ENCODE measurements at places on chromosomes 16 and 17.

- peak; percentile 85 for DNase-seq
These were observed 23.1 kb upstream of the MEIOB start for GRCh38 chr16:1895068-1895467.

- DNase-seq, result no peak
These were observed 6.5 kb upstream of the ATXN7L3 start for GRCh38 chr17:44205962-44206824.

- DNase-seq, result no peak
These were observed 115.5 kb downstream of the ABCC1 start for GRCh38 chr16:16064874-16065384.

GRCh38 chr16:12009922-12010321 is 33.4 kb downstream of the SNX29 start:
- DNase-seq, result no peak

DNA sequence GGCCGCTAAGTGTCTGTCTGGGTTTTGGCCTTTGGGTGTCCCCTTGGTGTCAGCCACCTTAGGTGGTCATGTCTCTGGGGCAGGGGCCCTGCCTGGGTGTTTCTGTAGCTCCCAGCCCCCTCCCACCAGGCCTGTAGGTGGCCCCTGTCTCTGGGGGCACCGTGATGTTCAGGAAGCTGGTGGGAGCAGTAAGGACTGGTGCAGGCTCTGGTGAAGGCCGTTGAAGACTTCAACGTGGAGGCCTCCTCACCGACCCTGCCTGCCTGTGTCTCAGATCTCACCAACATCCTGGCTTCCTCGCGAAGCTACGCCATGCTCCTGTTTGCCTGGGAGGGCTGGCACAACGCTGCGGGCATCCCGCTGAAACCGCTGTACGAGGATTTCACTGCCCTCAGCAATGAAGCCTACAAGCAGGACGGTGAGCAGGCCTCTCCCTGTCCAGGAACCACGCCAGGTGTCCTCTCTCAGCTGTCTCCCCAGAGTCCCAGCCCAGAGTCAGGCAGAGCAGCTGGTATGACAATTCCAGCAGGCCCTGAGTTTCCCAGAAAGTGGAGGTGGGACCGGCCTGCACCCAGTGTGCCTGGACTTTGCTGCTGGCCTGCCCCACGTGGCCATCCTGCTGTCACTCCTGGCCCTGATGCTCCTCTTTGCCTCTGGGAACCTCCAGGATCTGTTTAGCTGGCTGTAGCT is 2.8 kb downstream of the ACE start:
- no peak for DNase-seq

- DNase-seq, result peak; percentile 68
These were observed 57.2 kb upstream of the CIBAR2 start for GRCh38 chr16:85169333-85170065.

- no peak for DNase-seq
These were observed 39.3 kb downstream of the ENGASE start for GRCh38 chr17:79113699-79114457.

DNA sequence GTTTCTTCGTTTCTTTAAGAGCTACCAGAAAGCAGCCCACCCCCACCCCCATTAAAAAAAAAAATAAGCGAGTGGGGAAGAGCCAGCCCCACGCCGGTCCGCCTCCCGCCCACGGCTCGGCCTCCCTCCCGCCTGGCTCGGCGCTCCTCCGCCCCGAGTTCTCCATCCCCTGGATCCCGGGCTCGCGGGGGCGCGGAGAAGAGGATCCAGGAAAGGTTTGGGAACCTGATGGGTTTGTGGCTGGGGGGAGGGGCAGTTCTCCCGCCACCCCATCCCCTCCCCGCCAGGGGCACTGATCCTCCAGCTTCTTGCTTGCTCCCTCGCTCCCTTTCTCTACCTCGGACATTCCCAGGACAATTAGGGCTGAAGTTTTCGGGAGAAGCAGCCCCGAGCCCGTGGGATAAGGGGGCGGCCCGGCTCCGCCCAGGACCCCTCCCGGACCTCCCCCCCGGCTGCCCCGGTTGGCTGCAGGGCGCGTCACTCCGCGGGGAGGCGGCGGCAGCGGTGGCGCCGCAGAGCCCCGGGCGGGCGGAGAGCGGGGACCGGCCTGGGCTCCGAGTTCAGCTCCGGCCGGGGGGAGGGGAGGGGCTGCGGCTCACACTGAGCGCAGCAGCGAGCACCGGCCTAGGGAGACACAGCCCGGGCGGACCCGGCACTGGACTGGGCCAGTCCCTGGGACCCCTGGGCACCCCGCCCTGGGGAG is 1.0 kb upstream of the SALL1 start:
- peak; percentile 61 for DNase-seq

- DNase-seq, result peak; percentile 19
These were observed 414 bp downstream of the NARF start for GRCh38 chr17:82458885-82459424.

- no peak for DNase-seq
These were observed 35.0 kb downstream of the USP32 start for GRCh38 chr17:60356940-60357339.

DNA sequence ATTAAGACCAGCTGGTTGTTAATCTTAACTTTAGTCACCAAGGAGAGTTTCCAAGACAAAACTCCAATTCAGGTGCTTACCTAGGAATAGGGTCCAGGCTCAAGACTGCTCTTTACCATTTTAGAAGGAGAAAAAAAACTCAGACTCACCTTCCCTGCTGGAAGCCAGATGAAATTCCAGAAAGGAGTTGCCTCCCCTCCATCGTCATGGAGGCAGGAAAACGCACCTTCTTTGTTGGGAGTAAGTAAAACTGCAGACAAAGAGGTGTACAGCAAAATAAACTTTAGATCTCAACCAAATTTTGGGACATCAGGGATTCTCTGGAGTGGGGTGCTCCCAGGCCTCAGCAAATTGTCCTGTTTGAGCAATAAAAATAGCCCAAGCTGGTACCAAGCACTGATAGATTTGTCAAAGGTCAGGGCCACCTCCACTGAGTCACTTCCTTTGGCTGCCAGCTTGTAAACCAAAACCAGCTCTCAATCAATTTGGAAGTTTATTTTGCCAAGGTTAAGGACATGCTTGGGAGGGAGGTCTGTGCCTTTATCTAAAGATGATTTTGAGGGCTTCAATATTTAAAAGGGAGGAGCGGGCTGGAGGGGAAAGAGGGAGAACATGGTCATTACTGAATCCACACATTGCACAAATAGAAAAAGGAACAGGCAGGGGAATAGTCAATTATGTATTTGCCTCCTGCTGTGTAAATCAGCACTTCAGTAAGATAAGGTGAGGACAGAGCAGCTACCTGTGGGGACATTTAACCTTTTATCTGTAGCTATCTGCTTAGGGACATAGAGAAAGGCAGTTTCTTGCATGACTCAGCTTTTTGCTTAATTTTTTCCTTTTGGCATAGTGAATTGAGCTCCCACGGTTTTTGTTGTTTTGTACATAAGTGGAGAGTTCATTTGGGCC is 1.5 kb upstream of the ALDH3A2 start:
- peak; percentile 17 for DNase-seq

DNA sequence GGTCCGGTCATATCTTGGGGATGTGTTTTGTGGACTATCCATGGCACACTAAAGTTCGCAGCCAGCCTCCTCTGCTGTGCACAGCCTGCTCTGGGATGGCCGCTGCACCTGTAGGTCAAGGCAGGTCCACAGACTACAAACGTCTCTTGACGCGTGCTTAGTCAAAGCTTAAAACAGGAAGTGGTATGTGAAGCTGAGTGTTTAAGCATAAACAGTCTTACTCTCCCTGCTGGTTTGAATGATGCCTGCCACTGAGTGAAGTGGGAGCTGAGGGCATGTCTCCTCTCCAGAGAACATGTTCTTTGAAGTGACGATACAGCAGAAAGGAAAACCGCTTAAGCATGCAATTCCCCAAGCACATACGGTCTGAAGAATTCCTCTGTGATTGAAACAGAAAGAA is 365.6 kb downstream of the SLC39A11 start:
- DNase-seq, result no peak

GRCh38 chr17:76038050-76038449 is 10.9 kb upstream of the EVPL start:
- DNase-seq, result no peak

DNA sequence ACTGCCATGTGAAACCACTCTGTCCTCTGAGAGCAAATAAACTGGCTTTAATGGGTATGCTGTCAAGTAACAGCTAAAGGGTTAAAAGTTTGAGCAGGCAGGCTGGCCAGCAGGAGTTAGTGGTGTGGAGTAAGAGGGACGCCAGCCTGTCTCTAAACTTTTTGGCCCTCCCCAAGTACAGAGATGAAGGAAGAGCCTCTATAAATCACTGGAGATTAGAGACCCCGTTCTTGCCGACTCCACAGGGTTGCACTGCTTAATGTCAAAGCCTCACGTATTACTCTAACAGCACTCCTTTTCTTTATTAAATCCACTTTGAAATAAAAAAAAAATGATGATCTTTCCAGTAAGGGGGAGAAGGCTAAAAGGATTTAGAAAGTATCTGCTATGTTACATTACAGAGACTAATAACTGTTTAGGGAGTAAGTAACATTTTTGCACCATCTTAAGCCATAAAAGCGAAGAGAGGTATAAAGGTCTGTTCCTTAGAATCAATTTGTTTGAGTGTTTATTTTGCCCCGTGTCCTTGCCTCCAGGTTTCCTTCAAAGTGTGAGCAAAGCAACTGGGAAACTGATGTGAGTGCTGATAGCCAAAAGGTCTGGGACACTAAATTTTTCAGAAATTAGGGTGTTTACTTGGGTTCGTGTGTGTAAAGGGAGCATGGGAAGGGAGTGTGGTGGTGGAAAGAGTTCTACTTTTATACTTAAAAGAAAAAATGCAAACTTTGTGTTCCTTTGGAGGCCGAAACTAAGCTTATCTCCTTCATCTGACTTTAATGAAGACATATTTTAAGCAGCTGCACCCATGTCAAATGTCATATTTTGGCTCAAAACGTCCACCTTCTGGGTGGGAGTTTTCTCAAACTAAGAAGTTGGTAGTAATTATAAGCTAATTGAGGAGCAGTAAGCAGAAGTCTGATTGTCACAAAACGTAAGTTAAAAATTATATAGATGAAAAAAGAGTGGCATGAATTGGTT is 109.9 kb upstream of the TBX2 start:
- no peak for DNase-seq

DNA sequence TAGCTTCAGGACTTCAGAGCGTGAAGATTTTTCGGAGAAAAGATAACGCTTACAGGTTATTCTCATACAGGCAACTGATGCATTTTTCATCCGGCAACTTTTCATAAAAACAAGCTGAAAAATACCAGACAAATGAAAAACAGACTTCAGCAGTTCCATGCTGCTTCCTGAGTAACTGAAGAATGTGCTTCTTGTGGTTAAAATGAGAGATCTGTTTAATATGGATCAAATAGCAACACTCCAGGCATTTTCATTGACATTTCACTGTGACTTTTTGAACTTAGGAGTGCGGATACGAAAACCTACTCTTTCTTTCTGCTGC is 705 bp upstream of the PITPNC1 start:
- DNase-seq, result no peak

DNA sequence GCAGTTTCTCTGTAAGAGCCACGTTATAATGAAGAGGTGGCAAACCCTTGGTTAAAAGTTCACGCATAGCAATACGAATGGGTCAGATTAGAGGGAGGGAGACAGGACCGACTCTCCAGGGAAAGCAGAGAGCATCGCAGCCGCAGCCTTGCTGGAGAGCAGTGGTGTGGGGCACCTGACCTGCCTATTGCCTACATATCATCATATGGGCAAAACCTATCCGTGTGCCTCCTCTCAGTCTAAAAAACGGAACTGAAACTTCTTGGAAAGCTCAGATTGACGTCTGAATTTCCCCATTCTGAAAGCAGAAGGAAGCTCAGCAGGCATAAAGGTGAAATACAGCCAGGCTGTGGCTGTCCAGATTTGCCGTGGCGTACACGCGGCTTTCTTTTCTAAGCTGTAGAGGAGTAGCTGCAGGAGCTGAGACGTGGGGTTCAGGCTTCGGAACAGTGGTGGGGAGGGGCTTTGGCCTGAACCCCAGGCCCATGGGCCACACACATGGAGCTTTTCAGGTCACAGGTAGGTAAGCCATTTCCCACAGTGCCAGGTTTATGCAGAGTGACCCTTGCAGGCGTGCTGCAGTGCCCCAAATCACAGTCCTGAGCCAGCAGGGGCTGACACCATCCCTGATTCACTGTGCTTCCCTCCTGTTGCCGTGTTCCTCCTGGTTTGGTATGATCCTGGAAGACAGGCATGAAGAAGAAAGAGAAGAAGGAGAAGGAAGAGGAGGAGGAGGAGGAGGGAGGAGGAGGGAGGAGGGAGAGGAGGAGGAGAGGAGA is 41.6 kb upstream of the TNRC6C start:
- peak; percentile 9 for DNase-seq

GRCh38 chr16:84461413-84462295 is 42.8 kb downstream of the MEAK7 start:
- DNase-seq, result no peak

- no peak for DNase-seq
These were observed 61.2 kb upstream of the CRYM start for GRCh38 chr16:21339269-21339641.

GRCh38 chr17:17139972-17140589 is 66.1 kb downstream of the PLD6 start:
- no peak for DNase-seq

DNA sequence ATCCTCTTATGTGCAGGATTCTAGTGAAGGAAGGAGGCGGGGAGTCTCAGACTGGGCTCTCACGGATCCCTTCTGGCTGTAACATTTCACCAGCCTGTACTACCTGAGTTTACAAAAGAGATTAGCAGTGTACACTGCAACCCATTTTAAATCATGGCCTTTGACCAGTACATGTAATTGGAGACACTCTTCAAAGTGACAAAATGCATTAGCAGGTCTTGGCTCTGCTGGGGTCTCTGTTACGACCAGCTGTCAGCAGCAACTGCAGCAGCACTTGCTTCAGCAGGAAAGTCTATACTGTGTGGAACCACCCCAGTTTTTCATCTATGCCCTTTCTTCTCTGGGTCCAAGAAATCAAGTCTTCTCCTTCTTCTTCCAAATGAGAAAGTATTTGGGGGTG is 322.8 kb upstream of the ASIC2 start:
- no peak for DNase-seq

DNA sequence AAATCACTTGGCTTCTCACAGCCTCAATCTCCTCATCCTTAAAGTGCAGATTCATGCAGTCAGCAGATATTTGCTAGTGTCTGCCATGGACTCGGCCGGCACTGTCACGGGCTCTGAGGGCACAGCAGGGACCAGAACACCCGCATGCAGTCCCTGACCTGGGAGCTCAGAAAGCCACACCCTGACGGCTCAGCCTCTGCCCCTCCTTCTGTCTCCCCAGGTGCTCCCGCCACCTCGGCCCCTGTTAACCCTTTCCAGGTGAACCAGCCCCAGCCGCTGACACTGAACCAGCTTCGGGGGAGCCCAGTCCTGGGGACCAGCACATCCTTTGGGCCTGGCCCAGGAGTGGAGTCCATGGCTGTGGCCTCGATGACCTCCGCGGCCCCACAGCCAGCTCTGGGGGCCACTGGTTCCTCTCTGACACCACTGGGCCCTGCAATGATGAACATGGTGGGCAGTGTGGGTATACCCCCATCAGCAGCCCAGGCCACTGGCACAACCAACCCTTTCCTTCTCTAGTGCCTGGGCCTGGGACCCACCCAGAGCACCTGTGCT is 28.7 kb downstream of the B9D1 start:
- no peak for DNase-seq

GRCh38 chr17:29041571-29041970 is 1.4 kb upstream of the PIPOX start:
- no peak for DNase-seq
